ENCODE measurements at places on chromosomes 1 and 21.

DNA sequence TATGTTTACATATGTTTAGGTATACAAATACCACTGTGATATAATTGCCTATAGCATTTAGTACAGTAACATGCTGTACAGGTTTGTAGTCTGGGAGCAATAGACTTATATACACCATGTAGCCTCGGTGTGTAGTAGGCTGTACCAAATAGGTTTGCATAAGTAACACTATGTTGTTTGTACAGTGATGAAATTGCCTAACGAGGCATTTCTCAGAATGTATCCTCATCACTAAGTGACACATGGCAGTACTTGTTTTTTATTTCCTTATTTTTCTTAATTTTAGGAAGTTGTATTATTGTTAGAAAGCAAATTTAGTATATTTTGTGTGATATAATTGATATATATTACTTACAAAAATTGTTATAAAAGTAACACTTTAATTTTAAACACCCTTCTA, 840.9 kb downstream of the LTN1 start:
- DNase-seq: no peak

DNA sequence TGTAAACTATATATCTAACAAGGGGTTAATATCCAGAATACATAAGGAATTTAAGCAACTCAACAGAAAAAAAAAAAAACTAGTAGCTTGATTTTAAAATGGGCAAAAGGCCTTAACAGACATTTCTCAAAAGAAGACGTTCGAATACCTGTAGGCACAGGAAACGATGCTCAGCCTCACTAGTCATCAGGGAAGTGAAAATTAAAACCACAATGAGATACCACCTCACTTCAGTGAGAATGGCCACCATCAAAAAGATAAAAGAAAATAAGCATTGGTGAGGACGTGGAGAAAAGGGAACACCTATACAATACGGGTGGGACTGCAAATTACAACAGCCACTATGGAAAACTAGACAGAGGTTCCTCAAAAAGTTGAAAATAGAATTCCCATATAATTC, 37.3 kb downstream of the NPHP4 start:
- DNase-seq: no peak

DNA sequence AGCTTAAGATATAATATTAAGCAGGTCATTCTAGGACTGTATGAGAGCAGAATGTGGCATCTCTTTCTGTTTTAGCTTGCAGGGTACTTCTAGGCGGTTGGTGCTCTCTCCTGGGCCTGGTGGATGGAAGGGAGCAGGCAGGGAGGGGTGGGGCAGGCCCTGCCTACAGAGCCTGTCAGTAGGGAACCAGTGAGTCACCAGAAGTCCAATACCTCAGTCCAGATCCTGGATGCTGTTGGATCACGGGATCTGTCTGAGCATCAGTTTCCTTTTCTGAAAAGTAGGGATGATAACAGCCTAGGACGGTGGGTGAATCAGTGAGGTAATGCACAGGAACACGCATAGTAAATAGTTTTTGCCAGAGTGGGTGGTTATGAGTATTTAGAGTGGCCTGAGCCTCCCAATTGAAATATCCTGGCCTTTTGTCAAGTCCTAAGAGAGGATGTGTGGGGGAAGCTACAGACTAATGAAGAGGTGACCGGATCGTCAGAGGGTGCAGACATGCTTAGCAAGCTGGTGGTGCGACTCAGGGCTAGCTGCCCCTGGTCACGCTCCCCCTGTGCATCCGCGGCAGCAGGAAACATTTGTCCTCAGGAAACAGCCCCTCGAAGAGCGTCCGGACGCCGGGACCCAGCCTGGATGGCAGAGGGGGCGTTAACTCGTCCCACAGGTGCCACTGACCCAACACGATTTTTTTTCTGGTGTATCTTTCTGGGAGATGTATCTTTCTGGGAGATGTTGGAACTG, 23.9 kb downstream of the NAV1 start:
- DNase-seq: no peak

GRCh38 chr21:43306391-43306790, 120.5 kb downstream of the SIK1 start:
- no peak for DNase-seq

- no peak for DNase-seq
Observed at GRCh38 chr21:35190201-35190701, 141.1 kb upstream of the RUNX1 start.

DNA sequence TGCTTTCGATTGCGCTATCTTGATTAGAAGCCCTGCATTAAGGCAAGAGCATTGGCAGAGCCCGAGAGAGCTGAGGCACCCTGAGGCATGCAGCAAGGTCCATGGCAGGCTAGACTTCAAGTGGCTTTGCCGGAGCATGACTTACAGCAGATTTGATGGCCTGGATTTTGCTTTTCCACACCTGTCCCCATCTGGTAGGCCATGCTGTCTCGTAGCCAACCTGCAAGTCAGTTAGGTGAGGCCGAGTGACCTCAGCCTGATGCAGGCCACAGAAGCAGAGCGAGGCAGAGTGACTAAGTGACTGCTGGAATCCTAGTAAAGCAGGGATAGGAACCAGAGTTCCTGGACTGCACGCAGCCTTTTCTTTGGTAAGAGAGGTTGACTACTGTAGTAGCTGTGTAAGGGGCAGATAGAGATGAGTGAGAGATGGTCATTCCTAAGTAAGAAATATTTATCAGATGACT, 148.9 kb downstream of the PBX1 start:
- no peak for DNase-seq

DNA sequence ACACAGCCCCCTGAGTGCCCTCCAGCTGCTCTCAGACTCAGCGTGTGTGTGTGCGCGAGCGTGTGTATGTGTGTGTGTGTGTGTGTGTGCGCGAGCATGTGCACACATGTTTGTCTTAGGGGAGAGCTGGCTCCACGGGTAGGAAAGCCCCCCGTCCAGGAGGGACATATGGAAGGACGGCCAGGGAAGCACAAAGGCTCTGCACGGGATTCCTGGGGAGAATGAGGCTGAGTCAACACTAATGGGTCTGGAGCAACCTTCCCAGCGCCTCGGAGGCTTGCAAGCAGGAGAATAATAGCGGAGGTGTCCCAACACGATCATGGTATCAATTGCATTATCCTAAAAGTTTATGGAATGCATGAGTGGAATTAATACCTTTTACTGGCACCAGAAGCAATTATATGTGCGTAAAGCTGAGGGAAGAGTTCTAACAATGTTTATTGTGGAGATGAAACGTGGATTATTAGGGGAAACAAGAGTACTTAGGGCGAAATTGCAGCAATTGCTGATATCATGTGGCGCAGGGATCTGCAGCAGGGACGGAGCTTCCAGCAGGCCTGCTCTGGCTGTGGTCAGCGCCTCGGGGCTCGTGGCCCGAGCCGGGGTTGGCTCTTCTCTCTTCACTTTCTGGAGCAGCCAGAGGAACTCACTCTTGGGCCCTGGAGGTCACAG, 40.3 kb upstream of the CCDC27 start:
- DNase-seq: no peak

GRCh38 chr1:118262865-118263264, 77.8 kb upstream of the SPAG17 start:
- DNase-seq: no peak

DNA sequence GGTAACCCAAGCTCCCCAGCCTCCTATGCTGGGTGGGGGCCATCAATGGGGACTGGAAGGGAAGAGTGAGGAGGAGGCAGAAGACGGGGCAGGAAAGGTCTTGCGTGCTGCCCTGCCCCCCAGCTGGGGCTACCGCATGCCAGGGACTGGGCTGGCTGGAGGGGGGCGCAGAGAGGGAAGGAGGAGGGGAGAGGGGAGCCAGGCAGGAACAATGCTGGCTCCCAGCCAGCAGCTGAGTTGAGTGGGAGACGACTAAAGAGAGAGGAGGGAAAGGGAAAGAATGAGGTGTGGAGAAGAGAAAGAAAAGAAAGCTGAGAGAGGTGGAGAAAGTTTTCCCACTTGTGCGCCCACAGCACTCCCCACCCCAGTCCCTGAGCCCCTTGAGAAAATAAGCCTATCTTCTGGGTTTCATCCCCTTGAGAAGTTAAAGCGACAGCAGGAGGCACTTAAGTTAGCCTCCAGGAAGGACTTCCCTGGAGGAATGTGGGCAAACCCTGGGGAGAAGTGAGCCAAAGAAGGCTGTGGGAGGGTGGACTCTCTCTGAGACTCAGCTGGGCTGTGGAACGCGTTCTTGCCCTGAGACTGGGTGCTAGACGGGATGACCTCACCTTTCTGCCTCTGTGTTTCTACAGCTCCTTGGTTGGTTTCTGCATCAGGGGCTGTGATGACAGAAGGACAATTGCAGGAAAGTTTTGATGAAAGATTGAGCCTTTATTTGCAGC, 12.9 kb upstream of the NES start:
- DNase-seq: no peak

- DNase-seq: no peak
Observed at GRCh38 chr1:9573723-9574122, 15.0 kb upstream of the TMEM201 start.

DNA sequence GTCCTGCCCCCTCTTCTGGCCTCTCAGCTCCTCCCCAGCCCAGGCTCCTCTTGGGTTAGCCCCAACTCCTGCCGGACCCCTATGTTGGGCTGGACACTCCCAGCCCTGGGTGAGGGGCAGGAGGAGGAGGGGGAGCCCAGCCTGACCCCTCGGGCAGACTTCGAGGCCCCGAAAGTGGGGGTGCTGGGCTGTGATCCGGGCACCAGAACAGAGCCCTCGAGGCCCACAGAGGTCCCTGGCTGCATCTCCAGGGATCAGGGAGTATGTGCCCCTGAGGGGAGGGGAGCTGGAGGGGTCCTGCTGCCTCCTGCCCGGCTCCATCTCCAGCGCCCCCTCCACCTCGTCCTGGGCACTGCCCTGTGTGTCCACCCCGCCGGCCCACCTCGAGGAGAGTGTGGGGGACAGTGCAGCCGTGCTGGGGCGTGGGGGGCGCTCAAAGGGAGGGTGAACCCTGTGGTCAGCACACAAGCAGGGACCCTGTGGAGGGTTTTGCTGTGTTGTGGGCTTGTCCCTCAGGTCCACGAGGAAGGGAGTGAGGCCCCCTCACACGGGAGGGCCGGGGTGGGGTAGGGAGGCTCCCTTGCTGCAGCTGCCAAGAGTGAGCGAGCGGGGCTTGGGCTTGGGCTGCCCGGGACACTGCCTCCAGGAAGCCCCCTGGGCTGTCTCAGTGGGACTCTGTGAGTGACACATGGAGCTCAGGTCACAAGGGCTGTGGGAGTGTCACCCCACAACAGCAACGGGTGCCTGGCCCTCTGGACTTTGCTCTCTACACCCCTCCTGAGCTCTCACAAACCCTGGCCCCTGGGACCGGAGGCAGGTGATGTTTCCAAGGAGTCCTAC, 54.4 kb downstream of the COL18A1 start:
- no peak for DNase-seq

- no peak for DNase-seq
Observed at GRCh38 chr21:16644685-16645084, 868.2 kb upstream of the CXADR start.

GRCh38 chr1:226454349-226454748, 46.5 kb upstream of the PARP1 start:
- no peak for DNase-seq

GRCh38 chr1:29630756-29631155, 394.4 kb downstream of the PTPRU start:
- no peak for DNase-seq

GRCh38 chr1:204598319-204598969, 82.2 kb downstream of the MDM4 start:
- no peak for DNase-seq

DNA sequence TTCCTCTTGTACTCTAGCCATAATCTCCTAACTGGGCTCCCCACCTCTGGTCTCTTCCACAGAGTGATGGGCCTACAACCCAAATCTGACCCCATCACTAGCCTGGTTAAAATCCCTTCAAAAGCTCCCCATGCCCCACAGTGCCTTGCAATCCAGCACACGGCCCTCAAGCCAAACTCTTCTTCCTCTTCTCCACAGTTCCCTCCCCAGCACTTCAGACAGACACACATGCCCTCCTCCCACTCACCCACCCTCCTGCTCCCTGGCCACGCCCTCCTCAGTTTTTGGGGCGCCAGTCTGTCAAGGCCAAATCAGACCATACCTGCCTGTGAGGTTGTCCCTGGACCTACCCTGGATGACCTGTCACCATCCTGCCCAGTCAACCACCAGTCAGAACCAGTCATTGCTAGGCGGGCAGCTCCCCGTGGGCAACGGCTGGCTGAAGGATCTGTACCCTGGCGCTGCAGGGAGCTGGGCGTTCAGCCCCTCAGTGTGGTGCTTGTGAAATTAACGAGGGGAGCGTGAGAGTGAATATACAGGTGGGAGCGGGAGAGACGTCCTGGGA, 753 bp downstream of the C1orf210 start:
- DNase-seq: no peak

DNA sequence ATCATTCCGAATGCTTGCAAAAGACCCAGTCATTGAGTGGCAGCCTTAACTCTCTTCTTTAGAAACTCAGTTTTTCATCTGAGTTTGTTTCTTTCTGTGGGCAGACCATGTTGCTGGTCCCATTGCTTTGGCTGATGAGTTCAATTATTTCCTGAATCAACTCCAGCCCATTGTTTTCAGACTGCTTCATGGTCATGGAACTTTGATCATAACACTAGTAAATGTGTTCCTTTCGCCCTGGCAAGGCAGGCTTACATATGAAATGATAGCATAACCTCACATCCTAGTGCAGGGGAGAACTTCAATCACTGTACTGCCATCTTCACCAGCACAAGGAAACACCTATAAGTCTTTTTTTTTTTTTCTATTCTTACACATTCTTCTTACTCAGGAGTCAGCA, 50.0 kb upstream of the DUSP10 start:
- no peak for DNase-seq

GRCh38 chr1:206540044-206540780, 32.9 kb downstream of the RASSF5 start:
- no peak for DNase-seq

DNA sequence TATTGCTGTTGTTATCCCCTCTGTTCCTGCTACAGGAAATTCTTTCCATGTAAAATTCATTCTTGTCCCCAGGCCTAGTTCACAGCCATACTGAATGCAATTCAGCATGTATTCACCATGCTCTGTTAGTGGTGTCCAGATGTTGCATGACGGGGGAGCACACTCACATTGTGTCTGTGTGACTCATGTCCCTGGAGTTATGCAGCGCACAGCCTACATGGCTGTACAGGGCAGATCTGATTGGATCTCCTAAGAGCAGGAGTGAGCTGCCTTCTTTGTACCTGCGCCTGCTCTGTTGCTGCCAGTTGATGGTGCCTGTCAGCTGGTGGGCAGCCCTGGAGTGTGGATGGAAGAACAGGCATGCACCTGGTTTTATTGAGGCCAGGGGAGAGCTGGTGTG, 17.6 kb downstream of the HTR6 start:
- DNase-seq: no peak

GRCh38 chr1:48552420-48552819, 80.4 kb upstream of the SPATA6 start:
- no peak for DNase-seq

Measured in stimulated activated CD4-positive, alpha-beta T cell treated with anti-CD3 and anti-CD28 coated beads, Interleukin-2, amount 100 ng/mL, for 48 hours (primary cell).